ENCODE measurements at places on chromosomes 7 and 10.
A peak's percentile ranks its signal among the peaks of the same experiment; 100 is the strongest.

GRCh38 chr7:78634093-78634492 is 819.4 kb downstream of the MAGI2 start:
- DNase-seq, result no peak

GRCh38 chr10:88652616-88653015 is 11.6 kb upstream of the LIPF start:
- no peak for DNase-seq

DNA sequence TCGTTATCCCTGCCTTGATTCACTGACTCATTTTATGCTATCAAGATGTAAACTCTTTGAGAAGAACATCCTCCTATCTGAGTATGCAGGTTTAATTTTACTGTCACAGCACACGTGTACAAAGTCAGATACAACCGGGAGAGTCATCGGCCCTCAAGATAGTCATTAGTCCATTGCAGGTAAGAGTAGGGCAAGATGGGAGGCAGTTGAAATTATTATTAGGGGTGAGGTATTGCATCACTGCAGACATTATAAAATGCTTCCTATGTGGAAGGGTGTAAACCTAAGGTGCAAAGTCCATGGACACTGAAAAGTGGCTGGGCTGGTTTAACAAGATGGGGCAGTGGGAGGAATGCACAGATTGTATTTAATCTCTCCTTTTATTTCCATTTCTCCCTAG is 113.7 kb downstream of the ARL4A start:
- DNase-seq, result no peak

DNA sequence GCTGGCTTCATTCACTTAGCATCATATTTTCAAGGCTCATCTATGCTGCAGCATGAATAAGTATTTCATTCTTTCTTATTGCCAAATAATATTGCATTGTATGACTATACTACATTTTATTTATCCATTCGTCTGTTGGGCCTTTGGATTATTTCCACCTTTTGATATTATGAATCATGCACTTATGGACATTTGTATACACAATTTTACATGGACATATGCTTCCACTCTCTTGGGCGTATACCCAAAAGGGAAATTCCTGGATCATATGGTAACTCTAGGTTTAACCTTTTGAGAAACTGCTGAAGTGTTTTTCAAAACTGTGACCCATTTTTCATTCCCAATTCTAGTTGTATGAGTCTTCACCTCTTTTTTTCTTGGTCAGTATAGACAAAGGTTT is 80.3 kb upstream of the GNAI1 start:
- no peak for DNase-seq

DNA sequence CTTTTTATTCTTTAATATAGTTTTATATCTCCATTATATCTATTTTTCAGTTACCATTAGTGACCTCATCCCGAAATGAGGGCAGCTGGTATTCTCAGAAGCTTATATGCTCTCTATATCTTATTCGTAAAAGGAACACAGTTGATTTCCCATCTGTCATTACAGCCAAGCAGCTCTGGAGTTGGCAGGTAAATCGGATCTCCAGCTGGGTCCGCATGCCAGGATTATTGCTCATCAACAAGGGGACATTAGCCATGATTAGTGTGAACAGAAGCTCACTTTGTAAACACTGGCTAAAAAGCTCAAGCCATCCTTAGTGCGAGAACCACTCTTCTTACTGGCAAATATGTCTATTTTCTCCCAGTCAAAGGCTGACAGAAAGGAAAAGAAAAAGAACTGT is 180.3 kb downstream of the NPSR1 start:
- DNase-seq, result no peak

GRCh38 chr10:17616403-17617030 is 657 bp downstream of the HACD1 start:
- DNase-seq, result peak; percentile 41

DNA sequence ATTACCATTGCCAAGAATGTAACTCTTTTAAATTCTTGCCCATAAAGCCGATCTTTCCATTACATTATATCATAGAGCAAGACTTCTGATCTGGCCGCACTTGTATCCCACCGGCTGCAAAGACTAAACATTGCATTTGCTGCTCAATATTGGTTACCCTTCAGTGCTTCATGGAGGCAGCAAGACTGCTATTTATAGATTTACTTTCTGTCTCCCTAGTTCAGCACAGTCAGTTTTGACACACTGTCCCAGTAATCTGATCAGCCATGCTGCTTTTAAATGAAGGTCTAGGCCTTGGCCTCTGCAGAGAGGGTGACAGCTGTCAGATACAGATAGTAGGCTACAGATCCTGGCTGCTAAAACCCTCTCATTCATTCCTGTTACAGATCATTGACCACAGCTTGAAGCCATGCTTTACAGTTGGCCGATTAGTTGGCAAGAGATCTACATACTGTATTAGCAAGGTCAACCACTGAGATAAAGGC is 562.6 kb upstream of the GALNT17 start:
- DNase-seq, result no peak

- DNase-seq, result no peak
Observed at GRCh38 chr10:48700071-48700470, 15.4 kb downstream of the WDFY4 start.

GRCh38 chr10:13708256-13708990 is 121.7 kb downstream of the PRPF18 start:
- no peak for DNase-seq

- no peak for DNase-seq
Observed at GRCh38 chr10:132273966-132274365, 33.8 kb downstream of the STK32C start.

DNA sequence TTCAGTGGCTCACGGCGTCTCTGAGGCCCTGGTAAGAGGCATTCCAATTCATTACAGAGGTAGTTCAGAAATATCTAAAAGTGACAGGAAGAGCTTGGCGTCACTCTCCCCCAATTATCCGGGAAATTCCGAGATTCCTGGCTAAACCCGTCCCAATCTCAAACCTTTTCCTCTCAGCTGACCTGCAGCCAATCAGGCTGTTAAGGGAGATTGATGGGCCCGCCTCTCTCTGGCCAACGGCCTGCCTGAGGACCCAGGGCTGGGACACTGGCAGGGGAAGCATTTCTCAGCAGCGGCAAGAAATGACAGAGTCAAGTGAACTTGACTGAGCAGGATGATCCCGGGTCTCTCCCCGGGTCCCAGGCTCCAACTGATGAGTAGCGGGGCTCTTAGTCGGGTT is 72.3 kb downstream of the EBF3 start:
- DNase-seq, result no peak

- DNase-seq, result no peak
Observed at GRCh38 chr10:73444457-73444856, 11.1 kb upstream of the MSS51 start.

GRCh38 chr7:20828947-20829346 is 42.3 kb upstream of the SP8 start:
- DNase-seq, result no peak

- DNase-seq, result no peak
Observed at GRCh38 chr7:114916261-114916892, 5.5 kb upstream of the MDFIC start.

GRCh38 chr10:29966269-29966668 is 93.1 kb downstream of the JCAD start:
- no peak for DNase-seq

DNA sequence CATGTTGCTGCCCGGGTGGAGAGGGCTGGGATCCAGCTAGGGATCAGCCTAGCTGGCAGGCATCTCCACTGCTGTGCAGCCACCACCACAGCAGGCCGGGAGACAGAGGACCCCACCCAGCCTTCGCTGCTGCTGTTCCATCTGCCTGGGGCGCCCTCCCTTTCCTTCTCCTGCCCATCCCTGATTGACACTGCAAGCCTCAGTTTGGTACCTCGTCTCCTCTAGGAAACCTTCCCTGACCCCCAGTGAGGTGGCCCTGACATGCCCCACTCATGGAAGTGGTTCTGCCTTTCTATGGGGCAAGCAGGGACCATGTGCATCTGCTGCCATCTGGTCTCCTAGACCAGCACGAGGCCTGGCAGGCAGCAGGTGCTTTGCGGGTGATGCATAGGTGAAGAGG is 30.4 kb upstream of the DPYSL4 start:
- no peak for DNase-seq

- peak; percentile 42 for DNase-seq
Observed at GRCh38 chr10:59808896-59809643, 55.8 kb upstream of the MRLN start.

DNA sequence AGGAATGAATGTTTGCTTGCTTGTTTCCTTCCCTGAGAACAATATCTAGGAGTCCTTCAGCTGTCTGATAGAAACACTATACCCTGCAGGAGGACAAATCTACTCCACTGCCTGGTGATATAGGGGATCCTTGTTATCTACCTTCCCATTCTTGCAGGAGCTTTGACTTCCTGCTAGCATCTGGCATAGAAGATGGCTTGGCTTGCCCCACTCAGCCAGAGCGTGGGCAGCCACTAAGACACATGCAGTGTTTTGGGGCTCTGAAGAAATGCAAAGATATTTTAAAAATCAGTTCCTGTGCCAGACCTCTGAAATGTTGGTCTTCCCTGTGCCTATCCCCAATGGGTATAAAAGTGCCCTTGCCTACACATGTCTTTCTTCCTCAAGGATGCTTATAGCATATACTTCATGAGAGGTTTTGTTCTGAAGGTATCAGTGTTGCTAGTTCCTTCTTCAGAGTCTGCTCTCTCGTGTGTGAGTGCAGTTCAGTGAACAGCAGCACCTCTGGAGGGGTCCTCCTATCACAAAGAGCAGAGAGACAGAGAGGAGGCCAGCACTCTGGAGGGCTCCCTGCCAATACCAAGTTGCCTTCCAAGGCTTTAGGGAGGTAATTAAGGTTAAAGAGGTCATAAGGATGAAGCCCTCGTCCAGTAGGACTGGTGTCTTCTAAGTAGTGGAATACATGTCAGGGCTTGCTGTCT is 149.1 kb upstream of the CALCR start:
- DNase-seq, result no peak

DNA sequence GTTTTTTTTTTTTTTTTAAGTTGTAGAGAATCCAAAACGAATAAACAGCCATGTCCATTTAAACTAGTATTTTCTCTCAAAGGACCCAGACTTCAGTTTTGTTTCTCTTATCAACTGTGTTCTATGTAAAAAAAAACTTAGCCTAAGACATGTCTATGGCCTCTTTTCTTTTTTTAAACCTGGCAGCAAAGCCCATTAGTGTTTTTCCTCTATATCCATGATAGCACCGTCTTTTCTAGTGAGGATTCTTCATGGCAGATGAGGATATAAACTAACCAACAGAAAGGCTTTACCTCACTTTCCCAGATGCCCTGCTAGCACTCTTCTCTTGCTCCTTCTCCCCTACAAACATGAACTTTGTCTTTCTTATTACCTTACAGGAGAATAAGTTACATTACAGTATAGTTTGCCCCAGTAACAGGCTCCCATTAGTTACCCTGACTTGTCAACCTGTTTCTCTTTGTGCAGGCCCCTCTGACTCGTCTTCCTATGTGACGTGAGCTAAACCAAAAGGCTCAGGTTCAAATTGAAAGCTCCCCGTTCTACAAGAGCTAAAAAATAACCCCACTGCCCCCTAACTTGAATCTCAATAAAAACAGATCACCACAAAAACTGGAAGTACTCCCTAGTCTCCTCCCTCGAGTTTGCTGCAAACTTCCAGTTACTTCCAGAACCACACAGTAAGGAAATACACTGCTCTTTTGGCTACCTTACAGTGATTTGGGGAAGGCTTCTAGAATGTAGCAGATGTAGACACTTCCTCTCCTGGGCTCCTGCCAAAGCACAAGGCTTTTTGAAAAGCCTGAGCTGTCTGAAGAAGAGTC is 20.1 kb downstream of the P4HA1 start:
- no peak for DNase-seq

- no peak for DNase-seq
Observed at GRCh38 chr7:13724977-13725566, 264.4 kb downstream of the ETV1 start.

DNA sequence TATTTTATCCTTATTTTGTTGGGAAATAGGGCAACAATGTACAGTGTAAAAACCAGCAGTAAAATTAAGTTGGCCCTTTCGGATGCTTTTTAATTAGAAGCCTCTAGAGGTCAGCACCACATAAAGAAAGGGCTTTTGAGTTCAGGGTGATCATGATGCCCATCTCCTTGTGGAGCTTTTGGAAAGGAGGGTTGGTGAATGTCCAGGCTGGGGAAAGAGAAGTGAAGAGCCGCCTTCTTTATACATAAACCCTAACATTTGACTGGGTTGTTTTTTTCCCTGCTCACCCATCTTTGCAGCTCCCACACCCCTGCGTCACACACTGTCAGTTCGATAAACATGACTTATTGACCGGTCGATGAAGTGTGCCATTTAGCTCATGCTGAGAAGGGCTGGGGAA is 29.8 kb downstream of the MTURN start:
- peak; percentile 59 for DNase-seq

GRCh38 chr10:19576576-19576975 is 239.7 kb upstream of the PLXDC2 start:
- no peak for DNase-seq

- no peak for DNase-seq
Observed at GRCh38 chr7:46603296-46603752, 682.3 kb upstream of the IGFBP3 start.

- DNase-seq, result no peak
Observed at GRCh38 chr7:44064791-44065430, 456 bp downstream of the PGAM2 start.

DNA sequence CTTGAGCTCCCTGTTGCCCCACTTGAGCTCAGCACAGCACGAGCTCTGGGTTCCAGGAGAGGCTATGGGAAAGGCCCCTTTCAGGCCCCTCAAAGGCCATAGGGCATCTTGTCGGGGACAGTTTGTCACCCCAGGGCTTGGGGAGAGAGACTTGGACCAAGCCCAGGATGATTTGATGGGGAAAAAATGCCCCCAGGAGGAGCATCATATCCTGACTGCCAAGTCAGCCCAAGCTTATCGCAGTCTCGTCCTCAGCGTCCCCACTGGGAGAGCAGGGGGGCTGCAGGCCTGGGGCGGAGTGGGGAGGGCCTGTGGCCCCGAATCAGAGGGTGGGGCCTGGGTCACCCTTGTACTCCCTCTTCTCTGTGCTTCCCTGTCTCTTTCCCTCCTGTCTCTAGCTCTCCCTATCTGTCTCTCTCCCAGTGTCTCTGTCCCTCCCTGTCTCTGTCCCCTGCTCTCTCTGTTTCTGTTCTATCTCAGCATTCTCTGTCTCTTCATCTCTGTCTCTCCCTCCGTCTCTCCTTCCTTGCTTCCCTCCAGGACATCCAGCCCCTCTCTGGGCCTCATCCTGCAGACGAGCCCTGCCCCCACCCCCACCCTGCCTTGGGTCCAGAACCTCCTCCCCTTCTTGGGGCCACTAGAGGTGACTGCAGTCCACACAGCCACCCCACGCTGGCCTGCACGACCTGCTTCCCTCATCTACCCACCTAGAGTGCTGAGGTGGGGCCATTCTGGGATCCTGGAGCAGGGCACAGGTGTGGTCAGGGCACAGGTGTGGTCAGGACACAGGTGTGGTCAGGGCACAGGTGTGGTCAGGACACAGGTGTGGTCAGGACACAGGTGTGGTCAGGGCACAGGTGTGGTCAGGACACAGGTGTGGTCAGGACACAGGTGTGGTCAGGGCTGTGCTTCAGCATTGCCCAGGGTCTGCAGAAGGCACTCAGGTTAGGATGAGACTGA is 17.3 kb upstream of the GRIFIN start:
- no peak for DNase-seq

DNA sequence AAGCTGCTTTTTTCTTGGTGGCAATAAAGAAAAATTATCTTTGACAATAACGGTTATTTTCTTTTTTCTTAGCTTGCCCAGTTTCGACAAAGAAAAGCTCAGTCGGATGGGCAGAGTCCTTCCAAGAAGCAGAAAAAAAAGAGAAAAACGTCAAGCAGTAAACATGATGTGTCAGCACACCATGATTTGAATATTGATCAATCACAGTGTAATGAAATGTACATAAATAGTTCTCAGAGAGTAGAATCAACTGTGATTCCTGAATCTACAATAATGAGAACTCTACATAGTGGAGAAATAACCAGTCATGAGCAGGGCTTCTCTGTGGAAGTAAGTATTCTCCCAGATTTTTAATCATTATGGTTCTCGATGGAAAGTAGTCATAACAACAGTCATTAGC is 33.0 kb downstream of the AKAP9 start:
- no peak for DNase-seq

All from HTR-8/SVneo (cell line).